Activated CD8-positive, alpha-beta memory T cell treated with anti-CD3 and anti-CD28 coated beads, Interleukin-2, amount 10 ng/mL, durations not matched to agents 7 days and 5 days (primary cell): ENCODE measurements at places on chromosomes 16 and 17. TPM values are rescaled to one million over a fixed set of nuclear protein-coding genes. Genes with fewer than 3 reads are reported as not detected.

The VWA3A gene
- total RNA-seq = 0.29 TPM

The OGFOD3 gene
- total RNA-seq = 27.1 TPM

The PLA2G10 gene
- total RNA-seq = not detected

The IGF2BP1 gene
- not detected for total RNA-seq

The ZDHHC7 gene
- 22.3 TPM for total RNA-seq

The BOLA2B gene
- total RNA-seq = 238 TPM

The CA4 gene
- total RNA-seq = not detected

The RAMP2 gene
- not detected for total RNA-seq

The IRX3 gene
- total RNA-seq = 0.47 TPM

The ZPBP2 gene
- 0.19 TPM for total RNA-seq

The NETO2 gene
- total RNA-seq = 19.8 TPM

The KCNH6 gene
- not detected for total RNA-seq

The SLC5A2 gene
- total RNA-seq = not detected

The P2RX5 gene
- 24.6 TPM for total RNA-seq

The EFCAB5 gene
- total RNA-seq = 1.6 TPM

The KRT24 gene
- not detected for total RNA-seq

The TNK1 gene
- total RNA-seq = 0.54 TPM

The CDH16 gene
- total RNA-seq = not detected

The CACNA1H gene
- total RNA-seq = 1.3 TPM

The PLEKHG4 gene
- 7.7 TPM for total RNA-seq

The SLC16A5 gene
- 2.3 TPM for total RNA-seq

The CLTC gene
- 126 TPM for total RNA-seq

The TEKT5 gene
- total RNA-seq = 0.18 TPM

The ARL6IP1 gene
- 207 TPM for total RNA-seq

The TBC1D3C gene
- not detected for total RNA-seq

The DUS1L gene
- 134 TPM for total RNA-seq

The LITAFD gene
- total RNA-seq = not detected

The IQCK gene
- 0.66 TPM for total RNA-seq

The SALL1 gene
- total RNA-seq = not detected

The TMUB2 gene
- total RNA-seq = 34.1 TPM

The NR1D1 gene
- total RNA-seq = 3.3 TPM

The CES5A gene
- total RNA-seq = not detected

The SLC22A31 gene
- total RNA-seq = not detected

The OR1A1 gene
- not detected for total RNA-seq

The CD300LF gene
- not detected for total RNA-seq

The TMEM100 gene
- total RNA-seq = not detected

The NME3 gene
- total RNA-seq = 46.0 TPM

The FNDC8 gene
- not detected for total RNA-seq

The CA5A gene
- total RNA-seq = not detected

The TP53 gene
- total RNA-seq = 137 TPM

The CENPN gene
- total RNA-seq = 73.7 TPM

The PRAC1 gene
- total RNA-seq = not detected

The G6PC1 gene
- not detected for total RNA-seq

The PLXDC1 gene
- total RNA-seq = 1.2 TPM

The MT2A gene
- total RNA-seq = 125 TPM

The TP53TG3 gene
- total RNA-seq = not detected

The PLD6 gene
- total RNA-seq = 5.2 TPM

The SPATA32 gene
- 0.49 TPM for total RNA-seq

The ERCC4 gene
- 13.1 TPM for total RNA-seq

The DNAI2 gene
- 0.35 TPM for total RNA-seq
